ENCODE measurements at places on chromosomes 16 and 17.
A peak's percentile ranks its signal among the peaks of the same experiment; 100 is the strongest.

DNA sequence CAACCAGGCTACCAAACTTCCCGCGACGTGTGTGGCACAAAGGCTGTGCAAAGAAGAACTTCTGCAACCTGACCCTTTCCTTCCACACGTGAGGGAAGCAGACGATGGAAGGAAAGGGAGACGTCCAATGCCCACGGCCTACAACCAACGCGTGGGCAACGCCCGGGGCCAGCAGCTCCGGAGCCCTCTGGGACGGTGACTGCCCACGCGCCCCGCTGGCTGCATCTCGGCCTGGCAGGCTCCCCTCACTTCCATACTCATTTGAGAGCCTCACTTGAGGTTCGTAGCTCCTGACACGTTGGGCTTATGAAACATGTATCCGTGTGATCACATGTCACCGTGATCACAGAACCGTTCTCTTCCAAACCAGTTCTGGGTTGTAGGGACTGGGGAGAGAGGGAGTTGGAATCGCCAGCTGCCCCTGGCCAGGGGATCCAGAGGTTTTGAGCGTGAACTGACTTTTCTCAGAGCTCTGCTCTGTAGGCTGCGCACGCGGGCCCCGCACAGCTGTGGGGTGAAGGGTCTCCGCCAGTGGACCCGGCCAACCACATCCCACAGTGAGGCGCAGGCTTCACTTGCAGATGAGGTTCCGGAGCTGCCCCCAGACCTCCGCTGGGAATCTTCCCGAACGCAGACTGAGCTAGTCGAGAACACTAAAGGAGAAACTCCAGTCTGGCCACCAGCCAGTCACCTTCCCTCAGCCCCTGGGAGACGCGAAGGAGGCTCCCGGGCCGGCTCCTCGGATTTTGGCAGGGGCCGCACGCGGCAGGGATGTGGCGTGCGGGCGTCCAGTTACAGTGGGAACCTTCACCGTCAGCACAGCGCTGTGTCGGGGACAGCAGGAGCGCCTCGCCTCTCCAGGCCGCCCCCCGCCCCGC, 1.0 kb downstream of the LMF1 start:
- no peak for DNase-seq

DNA sequence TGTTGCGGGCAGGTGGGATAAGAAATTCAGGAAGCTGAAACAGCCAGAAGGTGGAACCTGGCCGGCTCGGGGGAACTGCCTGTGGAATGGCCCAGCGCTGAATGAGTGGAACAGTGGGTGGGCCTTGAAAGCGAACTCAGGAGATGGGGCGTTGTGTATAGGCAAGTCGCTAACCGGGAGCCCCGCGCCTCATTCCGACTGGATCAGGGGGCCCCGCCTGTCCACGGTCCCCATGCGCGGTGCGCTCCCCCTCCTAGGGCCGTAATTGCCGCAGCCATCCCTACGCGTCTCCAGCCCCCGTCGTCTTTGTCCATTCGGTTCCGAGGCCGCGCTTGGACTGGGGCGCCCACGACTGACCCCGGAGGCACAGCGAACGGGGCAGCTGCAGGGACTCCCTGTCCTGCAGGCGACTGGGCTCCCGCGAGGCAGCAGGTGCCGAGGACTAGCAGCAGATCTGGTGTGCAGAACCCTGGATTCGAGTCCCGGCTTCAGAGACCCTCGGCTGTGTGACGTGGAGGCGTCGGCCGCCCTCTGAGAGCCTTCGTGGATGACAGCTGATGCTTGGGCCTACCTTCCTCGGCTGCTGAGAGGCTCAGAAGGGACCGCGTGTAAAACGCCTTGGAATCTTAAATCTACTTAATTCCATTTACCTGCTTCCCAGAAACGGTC, 10.9 kb upstream of the CA4 start:
- DNase-seq: no peak

DNA sequence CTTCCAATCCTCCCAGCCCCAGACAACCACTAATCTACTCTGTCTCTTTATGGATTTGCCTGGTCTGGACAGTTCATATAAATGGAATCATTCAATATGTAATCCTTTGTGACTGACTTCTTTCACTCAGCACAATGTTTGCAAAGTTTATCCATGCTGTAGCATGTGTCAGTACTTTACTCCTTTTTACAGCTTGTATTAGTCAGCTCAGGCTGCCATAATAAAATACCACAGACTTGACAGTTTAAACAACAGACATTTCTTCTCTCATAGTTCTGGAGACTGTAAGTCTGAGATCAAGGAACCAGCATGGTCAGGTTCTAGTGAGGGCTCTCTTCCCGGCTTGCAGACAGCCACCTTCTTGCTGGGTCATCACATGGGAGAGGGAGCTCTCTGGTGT, 41.3 kb downstream of the GPRC5B start:
- no peak for DNase-seq

- no peak for DNase-seq
Observed at GRCh38 chr16:49662569-49662968, 193.3 kb downstream of the ZNF423 start.

- DNase-seq: peak; percentile 6
Observed at GRCh38 chr16:63289834-63290460, 1253.7 kb upstream of the CDH8 start.

DNA sequence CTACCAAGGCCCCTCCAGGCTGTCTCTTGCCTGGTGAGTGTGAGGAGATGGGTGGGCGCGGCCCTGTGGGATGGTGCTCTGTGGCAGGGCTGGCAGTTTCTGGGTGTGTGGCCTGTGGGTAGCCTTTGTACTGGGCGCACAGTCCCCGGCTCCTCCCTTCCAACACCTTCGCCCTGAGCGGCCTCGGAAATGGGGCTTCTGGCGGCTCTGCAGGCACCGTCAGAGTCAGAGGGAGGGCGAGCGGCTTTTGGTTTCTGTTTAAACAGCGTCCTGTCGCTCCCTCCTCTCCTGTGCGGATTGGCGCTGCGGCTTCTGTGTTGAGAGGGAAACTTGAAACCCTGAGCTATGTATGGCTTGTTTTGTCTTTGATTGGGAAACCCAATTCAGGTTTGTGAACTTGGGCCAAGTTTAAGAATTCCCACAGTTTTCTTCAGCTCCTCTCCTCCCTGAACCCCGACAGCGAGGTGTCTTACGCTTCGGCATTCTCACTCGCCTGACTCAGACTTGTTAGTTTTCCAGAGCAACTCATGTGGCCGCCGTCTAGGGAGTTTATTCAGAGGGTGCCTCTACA, 8.3 kb upstream of the ZNF750 start:
- no peak for DNase-seq

- no peak for DNase-seq
Observed at GRCh38 chr16:81942007-81942601, 69.2 kb downstream of the SDR42E1 start.

- no peak for DNase-seq
Observed at GRCh38 chr16:24950275-24950674, 64.9 kb downstream of the ARHGAP17 start.

GRCh38 chr16:31362476-31363405, 7.8 kb downstream of the ITGAX start:
- DNase-seq: no peak

DNA sequence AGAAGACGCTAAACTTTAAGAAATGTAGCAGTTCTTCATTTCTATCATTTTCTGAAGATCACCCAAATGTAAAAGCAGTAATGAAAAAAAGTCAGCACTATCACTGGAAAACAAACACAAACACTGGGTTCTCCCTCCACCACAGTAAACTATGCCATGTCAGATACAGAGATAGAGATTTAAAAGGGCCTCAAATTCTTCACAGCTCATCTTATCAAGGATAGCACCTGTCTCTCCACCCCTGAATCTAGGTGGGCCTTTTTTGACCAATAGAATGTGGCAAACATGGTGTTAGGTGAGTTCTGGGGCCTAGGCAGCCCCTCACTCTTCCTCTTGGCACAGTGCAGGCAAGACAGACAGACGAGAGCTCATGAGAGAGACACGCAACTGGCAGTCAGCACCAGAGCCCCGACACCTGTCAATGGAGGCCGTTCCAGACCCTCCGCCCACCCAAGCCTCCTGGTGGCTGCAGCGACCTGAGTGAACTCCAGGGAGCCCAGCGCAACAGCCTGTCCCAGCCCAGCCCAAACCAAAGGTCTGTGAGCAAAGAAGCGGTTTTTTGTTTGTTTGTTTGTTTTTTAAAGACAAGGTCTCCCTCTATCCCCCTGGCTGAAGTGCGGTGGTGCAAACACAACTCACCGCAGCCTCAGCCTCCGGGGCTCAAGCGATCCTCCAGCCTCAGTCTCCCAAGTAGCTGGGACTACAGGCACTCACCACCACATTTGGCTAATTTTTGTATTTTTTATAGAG, 79.8 kb downstream of the TBC1D16 start:
- no peak for DNase-seq

DNA sequence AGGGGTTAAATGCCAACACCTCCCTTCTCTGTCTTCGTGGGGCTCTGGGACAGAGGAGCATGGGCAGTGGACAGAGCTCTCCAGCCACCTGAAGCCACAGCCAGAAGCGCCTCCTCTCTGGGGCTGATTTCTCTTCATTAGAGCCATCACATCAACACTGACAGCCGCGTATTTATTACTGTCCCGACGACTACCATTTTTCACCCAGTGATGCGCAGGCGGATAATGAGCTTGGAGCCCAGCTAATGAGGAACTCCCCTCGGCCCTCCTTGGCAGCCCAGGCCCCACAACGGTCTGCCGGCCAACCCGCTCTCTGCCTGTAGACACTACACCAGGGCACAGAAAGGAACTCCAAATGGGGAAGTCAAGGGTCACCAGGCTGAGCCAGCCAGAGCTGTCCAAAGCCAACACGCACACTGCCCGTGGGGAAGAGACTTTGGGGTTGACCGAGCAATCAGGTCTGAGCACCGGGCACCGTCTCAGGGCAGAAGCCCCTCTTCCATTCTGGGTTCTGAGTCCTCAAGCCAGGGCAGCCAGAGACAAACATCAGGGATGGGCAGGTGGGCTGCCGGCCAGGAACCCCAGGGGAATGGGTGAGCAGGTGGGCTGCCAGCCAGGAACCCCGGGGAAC, 13.2 kb downstream of the SDK2 start:
- DNase-seq: peak; percentile 69

- no peak for DNase-seq
Observed at GRCh38 chr16:72389791-72390190, 217.8 kb upstream of the PMFBP1 start.

- no peak for DNase-seq
Observed at GRCh38 chr16:82055117-82055516, 20.1 kb downstream of the HSD17B2 start.

DNA sequence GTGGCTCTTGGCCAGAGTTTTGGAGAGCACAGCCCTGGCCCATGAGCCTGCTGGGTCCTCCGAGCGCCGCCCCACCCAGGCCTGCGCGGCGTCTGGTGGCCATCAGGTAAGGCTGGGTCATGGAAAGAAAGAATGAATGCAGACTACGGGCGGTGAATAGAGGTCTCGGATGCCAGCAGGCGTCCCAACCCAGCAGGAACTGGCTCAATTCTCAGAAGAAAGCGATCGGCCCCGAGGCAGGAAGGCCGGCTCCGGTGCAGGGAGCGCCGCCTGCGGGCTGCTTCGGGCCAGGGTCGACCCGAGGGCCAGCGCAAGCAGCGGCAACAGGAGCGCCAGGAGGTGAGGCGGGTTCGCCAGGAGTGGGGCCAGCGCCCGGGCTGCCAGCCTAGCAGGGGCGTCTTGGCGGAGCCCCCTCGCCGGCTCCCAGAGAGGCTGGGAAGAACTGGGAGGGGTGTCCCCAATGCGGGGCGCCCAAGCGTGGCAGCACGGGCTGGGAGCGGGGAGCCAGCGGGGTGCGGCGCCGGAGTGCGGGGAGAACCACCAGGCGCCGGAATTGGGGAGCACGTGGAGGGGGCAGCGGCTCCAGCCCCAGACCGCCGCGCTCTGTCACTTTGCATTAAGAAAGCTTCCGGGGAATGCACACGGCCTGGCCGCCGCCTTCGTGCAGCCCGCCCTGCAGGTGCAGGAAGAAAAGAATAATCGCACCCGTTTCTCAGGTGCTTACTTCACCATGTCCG, 7.1 kb upstream of the TMC5 start:
- no peak for DNase-seq

All from HL-60 (cell line).